ENCODE measurements at places on chromosomes 3 and 15. TPM values are rescaled to one million over a fixed set of nuclear protein-coding genes. Genes with fewer than 3 reads are reported as not detected.

Gene GPR171
- not detected for total RNA-seq

Gene GHRL
- 0.34 TPM for total RNA-seq

Gene SCN11A
- total RNA-seq, result not detected

Gene SLCO2A1
- total RNA-seq, result 0.16 TPM

Gene SLC9C1
- total RNA-seq, result not detected

GRCh38 chr15:67037694-67038093 lies 27.7 kb upstream of the SMAD3 start:
- H3K27me3 ChIP-seq, result no peaks in the 10 kb centered on the region
- H3K4me1 ChIP-seq, result peaks cover 23% of the 10 kb centered on the region
- H3K4me3 ChIP-seq, result no peak overlapping the region
- DNase-seq, result no peak
- H3K36me3 ChIP-seq, result no peaks in the 10 kb centered on the region

GRCh38 chr3:63344661-63345060 lies 66.6 kb downstream of the SYNPR start:
- no peak for DNase-seq
- H3K4me3 ChIP-seq, result no peak overlapping the region
- H3K27ac ChIP-seq, result no peak overlapping the region
- H3K36me3 ChIP-seq, result no peaks in the 10 kb centered on the region
- H3K27me3 ChIP-seq, result no peaks in the 10 kb centered on the region

DNA sequence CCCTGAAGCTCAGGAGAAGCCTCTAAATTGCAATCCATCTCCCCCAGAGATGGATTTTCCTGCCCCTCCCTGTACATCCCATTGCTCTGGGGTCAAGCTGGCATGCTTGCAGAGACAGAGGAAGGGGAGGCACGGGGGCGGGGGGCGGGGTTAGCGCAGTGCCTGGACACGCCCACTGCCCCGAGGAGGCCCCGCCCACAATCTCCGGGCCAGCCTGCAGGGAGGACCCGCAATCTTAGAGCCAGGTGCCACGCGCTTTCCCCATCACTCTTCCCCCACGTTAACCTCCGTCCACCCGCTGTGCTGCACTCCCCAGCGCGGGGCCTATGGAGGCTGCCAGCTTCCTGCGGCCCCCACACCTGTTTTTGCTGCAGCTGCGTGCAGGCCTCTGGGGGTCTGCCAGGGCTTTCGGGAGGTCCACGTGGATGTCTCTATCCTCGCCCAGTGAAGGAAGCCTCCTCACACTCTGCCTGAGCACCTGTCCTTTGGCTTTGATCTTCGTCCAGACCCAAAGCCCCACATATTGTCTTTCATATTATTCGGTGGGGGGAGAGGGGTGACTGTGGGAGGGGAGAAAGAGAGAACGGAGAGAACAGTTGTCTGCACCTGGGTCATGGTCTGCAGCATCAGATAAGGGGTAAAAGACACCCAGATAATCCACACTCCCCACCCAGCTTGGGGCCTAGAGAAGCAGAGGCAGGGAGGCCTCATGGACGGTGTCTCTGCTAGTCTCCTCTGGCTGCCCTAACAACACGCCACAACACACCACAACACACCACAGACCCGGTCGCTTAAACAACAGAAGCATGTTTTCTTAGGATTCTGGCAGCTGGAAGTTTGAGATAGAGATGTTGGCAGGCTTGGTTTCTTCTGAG lies 118.0 kb upstream of the MEF2A start:
- H3K36me3 ChIP-seq, result no peaks in the 10 kb centered on the region
- DNase-seq, result peak; percentile 84
- H3K27ac ChIP-seq, result no peak overlapping the region
- peaks cover 32% of the 10 kb centered on the region for H3K27me3 ChIP-seq
- no peak overlapping the region for H3K4me3 ChIP-seq

DNA sequence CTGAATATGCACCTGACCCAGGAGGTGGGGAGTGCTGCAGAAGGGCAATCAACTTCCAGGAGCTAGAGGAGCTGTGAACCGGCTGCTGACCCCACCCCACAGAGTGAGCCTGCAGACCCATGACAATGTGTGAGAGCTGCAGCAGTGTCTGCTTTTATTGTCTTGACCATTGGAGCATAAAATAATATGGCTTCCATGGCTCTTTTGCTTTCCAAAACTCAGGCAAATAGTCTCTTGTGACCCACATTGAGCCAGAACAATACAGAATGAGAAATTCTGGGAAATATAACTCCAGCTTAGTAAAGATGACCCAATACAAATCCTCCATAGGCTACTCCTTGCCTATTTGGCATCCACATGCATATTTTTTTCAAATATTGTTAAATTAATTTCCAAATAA lies 309.6 kb downstream of the PYDC2 start:
- no peaks in the 10 kb centered on the region for H3K36me3 ChIP-seq
- no peak overlapping the region for H3K27ac ChIP-seq
- no peaks in the 10 kb centered on the region for H3K4me1 ChIP-seq
- H3K27me3 ChIP-seq, result no peaks in the 10 kb centered on the region

GRCh38 chr15:94231723-94232468 lies 535 bp downstream of the MCTP2 start:
- H3K4me1 ChIP-seq, result no peaks in the 10 kb centered on the region
- H3K27me3 ChIP-seq, result no peaks in the 10 kb centered on the region
- H3K36me3 ChIP-seq, result no peaks in the 10 kb centered on the region
- no peak overlapping the region for H3K27ac ChIP-seq
- H3K4me3 ChIP-seq, result no peak overlapping the region
- no peak for DNase-seq

DNA sequence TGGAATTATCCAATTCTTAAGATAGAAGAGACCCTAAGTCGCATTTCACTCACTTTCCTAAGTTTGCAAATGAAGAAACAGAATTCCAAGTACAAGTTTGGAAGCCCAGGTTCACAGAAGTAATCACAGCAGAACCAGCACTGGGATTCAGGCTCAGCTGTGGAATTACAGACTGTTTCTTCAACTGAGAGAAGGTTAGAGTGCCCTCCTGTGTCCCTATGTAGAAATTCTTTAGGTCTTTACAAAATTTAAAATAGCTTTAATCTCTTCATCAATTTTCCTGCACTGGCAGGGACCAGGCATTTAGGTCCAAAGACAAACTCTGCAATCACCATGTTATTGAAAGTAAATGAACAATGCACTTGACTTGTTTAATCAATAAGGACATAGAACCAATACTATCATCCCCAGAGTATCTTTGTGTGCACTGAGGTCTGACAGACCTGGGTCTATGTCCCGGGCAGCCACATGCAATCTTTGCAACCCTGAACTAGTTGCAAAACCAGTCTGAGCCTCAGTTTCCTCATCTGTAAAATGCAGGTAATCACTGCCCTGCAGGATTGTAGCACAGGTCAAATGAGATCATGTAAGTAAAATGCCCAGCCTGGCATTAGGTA lies 96.3 kb upstream of the ZBED2 start:
- no peaks in the 10 kb centered on the region for H3K4me1 ChIP-seq
- H3K27me3 ChIP-seq, result no peaks in the 10 kb centered on the region
- H3K4me3 ChIP-seq, result no peak overlapping the region
- no peaks in the 10 kb centered on the region for H3K36me3 ChIP-seq
- H3K27ac ChIP-seq, result no peak overlapping the region
- no peak for DNase-seq

- H3K36me3 ChIP-seq, result no peaks in the 10 kb centered on the region
- no peaks in the 10 kb centered on the region for H3K27me3 ChIP-seq
- no peak overlapping the region for H3K27ac ChIP-seq
- no peak overlapping the region for H3K4me3 ChIP-seq
Observed at GRCh38 chr15:44066211-44066827, 128.8 kb downstream of the FRMD5 start.

DNA sequence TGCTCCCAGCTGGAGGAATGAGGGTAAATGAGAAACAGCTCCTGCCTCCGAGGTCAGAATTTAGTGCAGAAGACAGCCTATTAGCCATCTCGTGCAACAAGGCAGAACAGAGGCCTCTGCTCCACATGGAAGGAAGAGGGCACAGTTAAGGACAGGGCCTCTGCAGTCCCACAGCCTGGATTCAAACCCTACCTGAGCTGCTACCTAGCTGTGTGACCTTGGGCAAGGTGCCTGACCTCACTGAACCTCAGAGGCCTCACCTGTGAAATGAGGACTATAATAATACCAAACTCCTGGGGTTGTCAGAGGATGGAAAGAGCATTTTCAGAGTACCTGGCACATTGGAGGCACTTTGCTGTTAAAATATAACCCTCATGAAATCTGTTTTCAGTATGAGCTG lies 285.7 kb upstream of the CTNNB1 start:
- H3K4me3 ChIP-seq, result no peak overlapping the region
- no peak overlapping the region for H3K27ac ChIP-seq
- no peaks in the 10 kb centered on the region for H3K36me3 ChIP-seq
- H3K4me1 ChIP-seq, result no peaks in the 10 kb centered on the region
- no peak for DNase-seq

DNA sequence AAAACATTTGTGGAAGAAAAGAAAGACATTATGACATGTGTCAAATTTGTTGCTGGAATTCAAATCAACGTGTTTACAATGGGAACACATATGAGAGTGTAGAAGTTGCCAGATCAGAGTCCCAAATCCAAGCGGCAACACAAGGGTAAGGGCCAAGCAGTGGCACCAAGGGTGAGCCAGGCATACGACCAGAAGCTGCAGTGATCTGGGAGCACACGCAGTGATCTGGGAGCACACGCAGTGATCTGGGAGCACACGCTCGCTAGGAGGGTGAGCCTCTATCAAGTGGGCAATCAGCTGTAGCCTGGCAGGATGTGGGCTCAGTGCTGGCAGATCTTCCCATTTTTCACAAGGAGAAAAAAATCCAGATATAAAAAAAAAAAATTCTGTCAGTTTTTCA lies 148.2 kb downstream of the TLE3 start:
- no peaks in the 10 kb centered on the region for H3K4me1 ChIP-seq
- H3K36me3 ChIP-seq, result no peaks in the 10 kb centered on the region
- no peak overlapping the region for H3K4me3 ChIP-seq
- no peak overlapping the region for H3K27ac ChIP-seq
- H3K27me3 ChIP-seq, result peaks cover 4% of the 10 kb centered on the region

GRCh38 chr3:16130066-16130465 lies 44.4 kb upstream of the GALNT15 start:
- H3K27me3 ChIP-seq, result peaks cover 2% of the 10 kb centered on the region
- no peaks in the 10 kb centered on the region for H3K36me3 ChIP-seq
- H3K27ac ChIP-seq, result no peak overlapping the region
